CD8-positive, alpha-beta memory T cell (primary cell): ENCODE measurements at places on chromosomes 4 and X.

DNA sequence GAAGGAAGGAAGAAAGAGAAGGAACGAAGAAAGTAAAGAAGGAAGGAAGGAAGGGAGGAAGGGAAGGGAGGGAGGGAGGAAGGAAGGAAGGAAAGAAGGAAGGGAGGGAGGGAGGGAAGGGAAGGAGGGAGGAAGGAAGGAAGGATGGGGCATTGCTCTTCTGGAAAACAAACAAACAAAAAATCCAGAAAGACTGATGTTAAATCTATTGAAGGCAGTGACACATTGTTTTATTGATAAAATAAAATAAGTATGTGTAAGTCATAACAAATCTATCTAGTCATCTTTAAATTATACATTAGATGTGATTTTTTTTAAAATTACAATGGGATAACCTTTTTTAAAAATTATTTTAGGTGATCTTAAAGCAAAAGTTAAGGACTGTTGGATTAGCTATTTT is 1245.5 kb downstream of the STIM2 start:
- DNase-seq: no peak

DNA sequence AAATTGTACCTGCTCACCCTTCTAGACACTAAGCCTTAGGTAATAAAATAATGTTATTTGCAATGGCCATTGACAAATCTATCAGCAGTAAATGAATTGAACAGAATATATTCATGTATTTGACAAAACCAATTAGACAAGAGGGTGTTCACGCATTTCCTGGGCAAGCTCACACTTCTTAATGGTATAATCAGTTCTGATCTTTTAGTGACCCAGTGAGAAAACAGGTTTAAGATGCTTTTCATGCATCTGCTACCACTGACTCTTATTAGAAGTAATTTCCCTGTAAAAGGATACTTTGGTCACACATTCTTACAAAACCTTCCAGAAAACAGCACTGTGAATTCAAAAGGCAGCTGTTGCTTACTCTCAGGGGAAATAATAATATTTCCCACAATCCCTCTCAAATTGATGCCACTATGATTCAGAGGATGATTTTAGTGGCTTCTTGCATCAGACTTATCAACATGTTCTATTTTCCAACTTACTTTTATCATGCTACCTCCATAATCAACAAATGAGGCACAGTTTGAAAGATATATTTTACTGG is 313.9 kb upstream of the NWD2 start:
- no peak for DNase-seq

- no peak for DNase-seq
Measured at GRCh38 chr4:118076958-118077766, 42.9 kb downstream of the NDST3 start.

- DNase-seq: no peak
Measured at GRCh38 chr4:1753294-1753696, 32.0 kb downstream of the TACC3 start.

DNA sequence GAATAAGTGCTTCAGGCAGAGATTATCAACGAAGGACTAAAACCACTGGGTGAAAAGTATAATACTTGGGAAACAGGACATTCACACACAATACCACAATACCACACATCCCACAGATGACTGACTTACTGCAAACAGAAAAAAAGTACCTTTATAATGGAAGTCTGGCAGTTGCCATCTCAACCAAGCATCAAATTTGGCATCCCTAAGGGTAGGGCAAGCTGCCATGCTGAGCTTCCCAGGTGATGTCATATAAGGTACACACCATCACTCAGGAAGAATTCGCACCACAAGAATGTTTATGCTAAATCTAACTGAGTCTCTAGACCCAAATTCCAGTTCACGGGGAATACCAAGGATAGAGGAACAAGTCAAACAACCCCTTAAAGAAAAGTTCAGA is 9.1 kb downstream of the QDPR start:
- no peak for DNase-seq

GRCh38 chr4:7434766-7435150 is at the start of gene PSAPL1:
TSS of gene PSAPL1 (minus strand) at chr4:7434930. CDS start at chr4:7434879, 51 bp downstream.
- DNase-seq: no peak

GRCh38 chr4:70725633-70726032 is 3.9 kb downstream of the RUFY3 start:
- no peak for DNase-seq
